ENCODE measurements at places on chromosomes 1 and 21.

GRCh38 chr21:29506947-29507346 lies 208.2 kb downstream of the BACH1 start:
- no peak for DNase-seq

GRCh38 chr21:28099001-28099705 lies 893.5 kb downstream of the LTN1 start:
- no peak for DNase-seq

- no peak for DNase-seq
Measured at GRCh38 chr1:42423681-42424080, 32.1 kb downstream of the ZMYND12 start.

GRCh38 chr1:209820986-209821385 lies 6.8 kb upstream of the UTP25 start:
- no peak for DNase-seq

DNA sequence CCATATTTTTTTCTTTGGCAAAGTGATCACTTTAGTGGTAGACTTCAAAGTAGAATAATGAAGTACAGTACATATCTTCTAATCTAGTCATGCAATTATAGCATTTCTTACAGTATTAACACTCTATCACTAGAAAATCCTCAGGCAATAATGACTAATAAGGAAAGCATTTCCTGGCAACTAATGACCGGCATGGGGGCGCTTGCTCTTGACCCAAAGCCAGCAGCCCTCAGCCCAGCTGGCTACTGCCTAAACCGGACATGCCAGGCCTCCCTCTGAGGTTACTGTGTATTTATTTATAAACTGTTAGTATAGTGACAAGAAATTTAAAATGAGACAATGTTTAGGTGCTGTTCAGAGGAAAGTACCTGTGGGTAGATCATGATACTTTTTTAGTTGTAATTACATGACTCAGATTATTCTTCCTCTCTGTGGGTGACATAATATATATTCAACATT lies 633.8 kb downstream of the PTPRC start:
- no peak for DNase-seq

DNA sequence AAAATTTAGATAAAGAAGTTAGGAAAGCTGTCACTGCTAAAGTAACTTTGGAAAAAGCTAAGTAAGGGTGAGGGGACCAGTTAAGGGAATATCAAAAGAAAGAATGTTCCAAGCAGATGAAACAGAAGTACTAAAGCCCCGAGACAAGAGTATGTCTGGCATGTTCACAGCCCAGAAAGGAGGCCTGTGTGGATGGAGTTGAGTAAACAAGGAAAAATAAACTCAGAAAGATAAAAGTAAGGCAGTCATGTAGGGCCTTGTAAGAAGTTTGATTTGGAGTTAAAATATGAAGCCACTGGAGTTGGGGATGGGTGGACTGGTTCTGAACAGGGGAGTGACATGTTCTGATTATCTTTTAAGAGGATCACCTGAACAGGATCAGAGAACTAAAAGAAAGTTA lies 177.9 kb downstream of the CDC42BPA start:
- no peak for DNase-seq

DNA sequence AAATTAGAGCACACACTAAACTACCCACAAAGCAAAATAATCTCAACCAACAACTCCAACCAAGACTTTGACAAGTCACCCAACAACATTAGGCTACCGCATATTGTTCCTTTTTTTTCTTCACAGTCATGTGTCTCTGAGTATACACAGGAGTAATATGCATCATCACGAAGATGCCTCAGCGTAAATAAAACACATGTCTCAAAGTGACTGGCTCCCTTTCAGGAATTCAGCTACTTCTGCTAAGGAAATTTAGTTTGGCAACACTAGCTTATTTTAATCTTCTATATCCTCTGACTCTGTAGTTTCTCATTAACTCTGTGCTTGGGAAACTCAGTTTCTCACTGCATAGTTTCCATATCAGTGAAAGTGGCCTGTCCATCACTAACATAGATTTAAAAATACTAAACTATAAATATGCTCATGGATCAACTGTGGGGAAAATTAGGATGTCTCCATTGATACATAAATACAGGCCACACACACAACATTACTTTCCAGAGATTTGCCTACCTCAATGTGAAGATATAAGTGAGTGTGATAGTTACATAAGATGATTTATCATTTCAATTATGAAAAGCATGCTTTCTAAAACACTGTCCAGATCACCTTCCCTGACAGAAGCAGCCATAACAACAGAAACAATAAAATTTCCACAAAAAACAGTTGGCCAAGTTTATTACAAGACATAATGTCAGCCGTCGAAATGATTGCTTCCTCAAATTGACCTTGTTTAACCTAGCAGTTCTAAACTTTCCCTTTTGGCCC lies 113.2 kb downstream of the PTGER3 start:
- no peak for DNase-seq

DNA sequence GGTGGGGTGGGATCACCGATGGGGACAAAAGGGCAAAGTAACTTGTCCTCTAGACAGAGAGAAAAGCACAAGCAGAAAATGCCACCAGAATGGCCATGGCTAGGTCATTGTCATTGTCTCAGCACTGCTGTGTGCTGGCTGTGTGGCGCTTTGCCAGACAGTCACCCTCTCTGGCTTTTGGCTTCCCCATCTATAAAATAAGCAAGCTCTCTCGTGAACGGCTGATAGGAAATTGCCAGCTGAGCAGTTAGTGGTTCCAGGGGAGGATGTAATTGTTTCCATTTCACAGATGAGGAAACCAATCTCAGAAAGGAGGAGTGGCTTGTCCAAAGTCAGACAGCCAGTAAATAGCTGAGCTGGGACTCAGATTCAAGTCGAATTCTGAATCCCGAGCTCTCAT lies 32.5 kb downstream of the PADI2 start:
- no peak for DNase-seq

GRCh38 chr1:183226361-183226760 lies 40.3 kb downstream of the LAMC2 start:
- DNase-seq = no peak

- no peak for DNase-seq
Measured at GRCh38 chr1:215394084-215394991, 172.8 kb upstream of the KCTD3 start.

DNA sequence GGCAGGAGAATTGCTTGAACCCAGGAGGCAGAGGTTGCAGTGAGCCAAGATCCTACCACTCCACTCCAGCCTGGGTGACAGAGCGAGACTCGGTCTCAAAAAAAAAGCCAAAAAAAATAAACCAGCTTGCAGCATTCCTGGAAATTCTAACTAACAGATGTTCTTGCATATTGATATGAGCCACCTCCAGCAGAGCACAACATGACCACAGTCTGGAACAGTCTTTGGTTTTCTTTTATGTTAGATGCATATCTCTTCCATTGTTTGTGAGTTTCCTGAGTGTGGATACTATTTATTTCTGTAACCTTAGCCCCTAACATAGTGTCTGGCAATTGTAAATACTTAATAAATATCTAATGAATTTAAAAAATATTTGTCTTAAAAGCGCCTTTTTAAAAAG lies 23.9 kb downstream of the IFNAR1 start:
- DNase-seq = no peak

- no peak for DNase-seq
Measured at GRCh38 chr1:198500096-198500495, 40.4 kb downstream of the ATP6V1G3 start.

DNA sequence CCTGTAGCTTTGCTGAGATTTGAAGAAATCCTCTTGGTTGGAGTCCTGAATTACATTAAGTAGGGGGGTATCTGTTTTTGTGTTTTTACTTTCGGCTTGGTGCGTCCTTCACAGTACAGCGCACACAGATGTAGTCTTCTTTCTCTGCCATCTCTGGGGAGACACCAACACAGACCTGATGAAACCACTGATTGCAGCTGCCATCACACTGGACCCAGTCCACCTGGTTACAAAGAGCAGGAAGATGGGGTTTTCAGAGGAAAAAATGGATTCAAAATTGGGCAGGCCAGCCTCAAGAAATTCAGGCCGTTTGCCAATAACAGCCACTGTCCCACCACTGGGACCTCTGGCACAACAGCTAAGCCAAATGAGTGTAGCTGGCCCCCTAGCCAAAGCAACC lies 18.7 kb upstream of the SYT2 start:
- DNase-seq = no peak

GRCh38 chr1:83620016-83620415 lies 378.9 kb downstream of the TTLL7 start:
- no peak for DNase-seq

- no peak for DNase-seq
Measured at GRCh38 chr21:26471099-26471471, 102.0 kb downstream of the CYYR1 start.

DNA sequence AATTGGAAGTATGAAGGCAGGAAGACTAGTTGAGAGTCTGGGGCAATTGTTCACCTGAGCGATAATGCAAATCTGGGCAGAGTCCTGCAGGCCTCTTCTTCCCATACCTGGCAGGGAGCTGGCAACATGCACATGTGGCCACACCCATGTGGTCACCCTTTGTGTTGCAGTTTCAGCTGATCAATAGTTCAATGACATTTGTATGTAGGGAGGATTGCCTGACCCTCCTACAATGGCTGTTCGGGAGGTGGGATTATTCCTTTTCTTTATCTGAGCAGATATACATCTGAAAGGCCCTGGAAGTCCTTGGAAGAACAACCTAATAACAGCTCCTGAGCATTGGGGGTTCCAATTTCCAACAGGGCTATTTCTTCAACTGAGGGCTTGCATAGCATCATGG lies 15.2 kb upstream of the TRIM45 start:
- no peak for DNase-seq

- DNase-seq = peak; percentile 57
Measured at GRCh38 chr21:31184459-31184858, 146.2 kb upstream of the KRTAP19-8 start.

- no peak for DNase-seq
Measured at GRCh38 chr1:12422488-12422887, 192.7 kb downstream of the VPS13D start.

- no peak for DNase-seq
Measured at GRCh38 chr1:116374353-116375147, 1.5 kb downstream of the ATP1A1 start.

GRCh38 chr1:111369177-111369576 lies 58.4 kb downstream of the OVGP1 start:
- DNase-seq = no peak

- no peak for DNase-seq
Measured at GRCh38 chr1:158107916-158108315, 72.8 kb upstream of the CD1D start.

GRCh38 chr21:16363518-16363917 lies 633.7 kb downstream of the USP25 start:
- no peak for DNase-seq

- no peak for DNase-seq
Measured at GRCh38 chr1:94036730-94037129, 84.2 kb downstream of the ABCA4 start.

DNA sequence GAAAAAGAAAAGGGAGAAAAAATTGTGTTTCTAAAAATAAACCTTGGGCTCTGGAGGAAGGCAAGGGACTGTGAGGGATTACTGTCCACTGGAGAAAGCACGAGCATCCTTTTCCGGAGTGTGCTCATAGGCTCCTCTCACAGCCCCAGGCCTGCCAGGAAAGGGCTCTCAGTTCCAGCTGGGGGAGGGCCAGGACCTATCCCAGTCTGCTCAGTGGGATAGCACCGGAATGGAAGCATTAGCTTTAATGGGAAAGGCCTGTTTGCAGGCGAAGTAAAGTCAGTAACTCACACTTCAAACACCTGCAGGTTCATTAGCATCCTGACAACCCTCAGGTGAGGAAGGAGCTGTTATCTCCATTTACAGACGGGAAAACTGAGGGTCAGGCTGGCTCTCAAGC lies 113.9 kb upstream of the USP24 start:
- DNase-seq = no peak

GRCh38 chr1:100323419-100324106 lies 28.7 kb upstream of the CDC14A start:
- DNase-seq = no peak

DNA sequence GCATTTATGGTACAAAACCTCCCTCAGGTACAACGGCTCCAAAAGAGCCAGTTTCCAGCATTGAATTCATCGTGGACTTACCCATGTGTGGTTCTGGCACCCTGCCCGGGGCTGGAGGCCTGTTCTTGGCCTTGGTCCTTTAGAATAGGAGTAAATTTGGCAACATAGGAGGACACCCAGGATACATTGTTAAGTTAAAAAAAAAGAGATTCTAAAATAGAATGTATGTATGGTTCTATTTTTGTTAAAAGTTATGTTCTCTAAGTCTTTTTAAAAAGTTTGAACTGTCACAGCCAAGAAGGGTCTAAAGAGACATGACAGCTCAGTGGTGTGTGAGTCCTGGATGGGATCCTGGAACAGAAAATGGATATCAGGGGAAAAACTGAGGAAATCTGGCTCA lies 25.9 kb downstream of the EPHX1 start:
- DNase-seq = no peak

DNA sequence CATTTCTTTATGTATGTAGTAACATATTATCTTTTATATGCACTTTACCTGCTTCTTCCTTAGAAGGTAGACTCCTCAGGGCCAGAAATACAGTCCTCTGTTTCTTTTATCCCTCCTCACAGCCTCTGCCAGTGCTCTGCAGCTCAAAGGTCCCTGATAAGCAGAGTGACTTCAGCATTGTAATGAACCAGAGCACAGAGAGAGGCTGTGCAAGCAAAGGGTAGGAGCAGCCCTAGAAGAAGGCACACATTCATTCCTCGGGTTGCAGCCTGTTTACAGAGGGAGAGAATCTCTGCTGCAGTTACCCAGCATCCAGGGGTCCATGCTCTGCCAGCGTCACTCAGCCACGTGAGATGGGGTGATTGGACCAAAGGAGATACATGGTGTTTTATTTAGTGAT lies 101.1 kb downstream of the RHOU start:
- no peak for DNase-seq

DNA sequence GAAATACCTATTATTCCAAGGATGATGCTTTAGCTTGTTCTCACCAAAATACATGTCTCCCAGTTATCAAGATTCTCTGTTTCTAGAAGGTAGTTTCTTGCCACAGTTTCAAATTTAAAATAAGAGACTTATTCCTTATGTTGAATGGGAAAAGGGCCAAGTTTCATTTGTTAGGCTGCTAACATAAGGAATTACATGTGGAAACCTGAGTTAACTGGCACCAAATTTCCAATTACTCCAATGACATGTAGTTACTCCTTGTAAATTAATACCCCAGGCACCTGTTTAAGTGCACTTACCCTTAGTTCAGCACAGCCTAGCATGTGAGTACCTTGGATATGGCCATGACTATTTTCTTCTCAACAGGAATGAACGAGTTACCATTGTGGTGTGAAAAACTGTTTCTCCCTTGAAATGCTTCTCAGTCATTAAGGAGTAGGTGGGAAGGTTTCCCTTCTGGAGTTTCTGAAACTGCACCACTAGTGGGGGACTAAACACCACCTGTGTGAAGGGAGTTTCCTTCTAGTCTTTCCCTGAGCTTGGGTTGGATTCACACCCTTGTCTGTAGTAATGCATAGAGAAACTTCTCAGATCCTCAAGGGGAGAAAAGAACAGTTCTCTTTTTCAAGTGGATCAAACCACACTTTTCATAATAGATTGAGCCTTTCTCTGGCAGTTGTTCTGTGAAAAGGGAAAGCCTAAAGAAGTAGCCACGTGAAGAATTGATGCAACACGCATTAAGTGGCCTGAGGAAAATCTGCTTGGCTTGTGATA lies 32.3 kb upstream of the LRRC8C start:
- no peak for DNase-seq

- DNase-seq = no peak
Measured at GRCh38 chr1:110047463-110047862, 13.0 kb downstream of the STRIP1 start.

GRCh38 chr1:59404796-59405195 lies 107.9 kb downstream of the FGGY start:
- no peak for DNase-seq

- no peak for DNase-seq
Measured at GRCh38 chr21:45423968-45424853, 19.2 kb downstream of the COL18A1 start.

Data from activated CD4-positive, alpha-beta T cell treated with anti-CD3 and anti-CD28 coated beads for 24 hours (primary cell).